ENCODE measurements at places on chromosomes 3 and 15.

GRCh38 chr3:191721390-191721861 is 260.5 kb downstream of the PYDC2 start:
- no peak for DNase-seq

GRCh38 chr3:151724576-151725562 is 8.9 kb upstream of the AADACL2 start:
- DNase-seq, result no peak

- no peak for DNase-seq
Observed at GRCh38 chr3:72951259-72951722, 45.3 kb upstream of the PPP4R2 start.

- DNase-seq, result no peak
Observed at GRCh38 chr3:110459021-110459420, 612.6 kb upstream of the NECTIN3 start.

GRCh38 chr3:56788521-56788920 is 13.2 kb downstream of the ARHGEF3 start:
- DNase-seq, result no peak

DNA sequence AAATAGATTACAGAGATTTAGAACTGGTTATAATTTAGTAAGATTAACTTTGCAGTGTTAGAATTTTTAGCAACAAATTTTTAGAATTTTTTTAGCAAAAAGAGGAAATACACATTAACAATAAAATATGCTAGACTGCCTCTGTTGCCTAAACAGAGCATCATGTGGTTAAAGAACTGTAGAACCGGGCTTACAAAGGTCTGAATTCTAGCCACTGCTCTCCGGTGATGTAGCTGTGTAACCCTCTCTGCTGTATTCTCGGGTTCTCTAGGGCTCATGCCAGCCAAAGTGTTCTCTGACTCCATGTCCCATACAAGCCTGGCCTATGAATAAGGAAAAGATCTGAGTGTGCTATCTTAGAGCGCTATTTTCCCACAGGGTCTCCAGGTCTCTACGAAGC is 2.9 kb upstream of the P2RY12 start:
- DNase-seq, result no peak

DNA sequence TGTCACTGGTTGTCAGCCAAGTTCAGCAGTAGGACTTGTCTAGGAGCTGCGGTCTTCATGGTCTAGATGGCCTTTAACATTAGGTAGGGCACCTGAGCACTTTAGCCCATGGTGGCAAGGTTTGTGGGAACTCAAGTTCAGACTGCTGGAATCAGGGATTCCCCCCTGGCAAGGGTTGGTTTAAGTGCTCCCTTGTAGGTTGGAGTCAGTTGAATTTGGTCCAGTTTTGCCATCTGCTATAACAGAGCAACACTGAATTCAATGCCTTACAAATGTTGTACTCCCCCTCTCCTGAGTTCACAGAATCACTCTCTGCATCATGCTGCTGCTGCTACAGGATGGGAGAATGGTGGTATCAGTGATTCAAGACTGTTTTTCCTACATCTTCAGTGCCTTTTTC is 509.3 kb downstream of the VGLL3 start:
- no peak for DNase-seq
